ENCODE measurements at places on chromosomes 16 and 17.

GRCh38 chr17:63431939-63432804 lies 13.9 kb downstream of the CYB561 start:
- peaks cover 8% of the 10 kb centered on the region for H3K36me3 ChIP-seq
- no peak overlapping the region for H3K4me3 ChIP-seq
- H3K27me3 ChIP-seq, result no peaks in the 10 kb centered on the region
- peaks cover 34% of the 10 kb centered on the region for H3K4me1 ChIP-seq

DNA sequence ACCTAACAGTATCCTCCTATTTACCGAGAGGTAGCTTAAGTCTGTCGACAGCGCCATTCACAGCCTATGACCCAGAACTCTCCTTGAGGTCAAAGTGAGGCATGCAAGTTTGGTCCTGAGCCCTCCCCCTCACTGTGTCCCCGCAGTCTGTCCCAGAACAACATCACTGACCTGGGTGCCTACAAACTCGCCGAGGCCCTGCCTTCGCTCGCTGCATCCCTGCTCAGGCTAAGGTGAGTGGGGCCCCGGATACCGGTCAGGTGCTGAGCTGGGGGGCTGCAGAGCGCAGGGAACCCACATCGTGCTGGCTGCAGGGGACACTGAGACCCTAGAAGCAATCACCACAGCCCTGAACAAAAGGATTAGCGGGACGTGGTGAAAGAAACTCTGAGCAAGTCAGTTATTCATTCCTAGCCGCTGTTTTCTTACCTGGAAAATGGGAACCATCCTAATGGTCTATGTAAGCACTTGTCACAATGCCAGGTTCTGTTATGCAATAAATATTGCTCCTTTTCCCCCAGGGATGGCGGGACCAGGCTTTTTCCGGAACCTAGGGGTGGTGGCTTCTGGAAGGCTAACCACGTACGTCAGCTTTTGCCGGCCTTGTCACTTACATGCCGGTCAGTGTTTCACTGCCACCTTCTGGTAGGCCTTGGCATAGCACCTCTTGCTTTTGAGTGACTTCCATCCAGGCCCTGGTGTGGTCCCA lies 23.8 kb downstream of the DEXI start:
- no peak overlapping the region for H3K4me3 ChIP-seq
- 0 out of 2 replicates have a peak, but pooled peaks cover 1% of the 10 kb centered on the region for H3K36me3 ChIP-seq
- peak; percentile 92 for DNase-seq
- peaks cover 5% of the 10 kb centered on the region for H3K4me1 ChIP-seq
- H3K27me3 ChIP-seq, result peaks cover 4% of the 10 kb centered on the region
- H3K27ac ChIP-seq, result no peak overlapping the region

- H3K4me3 ChIP-seq, result no peak overlapping the region
- H3K4me1 ChIP-seq, result no peaks in the 10 kb centered on the region
- no peaks in the 10 kb centered on the region for H3K36me3 ChIP-seq
- H3K27ac ChIP-seq, result no peak overlapping the region
- DNase-seq, result no peak
- peaks cover 26% of the 10 kb centered on the region for H3K27me3 ChIP-seq
Observed at GRCh38 chr17:78641243-78641642, 64.0 kb upstream of the DNAH17 start.

DNA sequence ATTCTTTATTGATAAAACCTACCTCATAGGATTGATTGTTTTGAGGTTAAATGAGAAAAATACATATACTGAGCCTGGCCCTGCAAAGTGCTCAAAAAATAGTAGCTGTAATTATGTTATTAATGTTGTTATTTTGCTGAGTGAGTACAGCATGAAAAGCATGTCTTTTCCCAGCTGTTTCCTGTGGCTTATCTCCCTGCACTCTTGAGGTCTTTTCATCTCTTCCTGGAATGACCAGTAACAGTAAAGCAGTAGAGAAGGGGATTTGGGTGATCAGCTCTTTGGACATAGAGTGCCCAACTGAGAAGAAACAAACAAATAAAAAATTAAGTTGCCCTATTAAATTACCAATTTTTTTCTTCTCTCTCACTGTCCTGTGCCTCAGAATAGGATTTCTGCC lies 53.7 kb downstream of the NFAT5 start:
- H3K36me3 ChIP-seq, result peaks cover 11% of the 10 kb centered on the region
- H3K27ac ChIP-seq, result no peak overlapping the region
- H3K27me3 ChIP-seq, result no peaks in the 10 kb centered on the region
- no peak for DNase-seq

DNA sequence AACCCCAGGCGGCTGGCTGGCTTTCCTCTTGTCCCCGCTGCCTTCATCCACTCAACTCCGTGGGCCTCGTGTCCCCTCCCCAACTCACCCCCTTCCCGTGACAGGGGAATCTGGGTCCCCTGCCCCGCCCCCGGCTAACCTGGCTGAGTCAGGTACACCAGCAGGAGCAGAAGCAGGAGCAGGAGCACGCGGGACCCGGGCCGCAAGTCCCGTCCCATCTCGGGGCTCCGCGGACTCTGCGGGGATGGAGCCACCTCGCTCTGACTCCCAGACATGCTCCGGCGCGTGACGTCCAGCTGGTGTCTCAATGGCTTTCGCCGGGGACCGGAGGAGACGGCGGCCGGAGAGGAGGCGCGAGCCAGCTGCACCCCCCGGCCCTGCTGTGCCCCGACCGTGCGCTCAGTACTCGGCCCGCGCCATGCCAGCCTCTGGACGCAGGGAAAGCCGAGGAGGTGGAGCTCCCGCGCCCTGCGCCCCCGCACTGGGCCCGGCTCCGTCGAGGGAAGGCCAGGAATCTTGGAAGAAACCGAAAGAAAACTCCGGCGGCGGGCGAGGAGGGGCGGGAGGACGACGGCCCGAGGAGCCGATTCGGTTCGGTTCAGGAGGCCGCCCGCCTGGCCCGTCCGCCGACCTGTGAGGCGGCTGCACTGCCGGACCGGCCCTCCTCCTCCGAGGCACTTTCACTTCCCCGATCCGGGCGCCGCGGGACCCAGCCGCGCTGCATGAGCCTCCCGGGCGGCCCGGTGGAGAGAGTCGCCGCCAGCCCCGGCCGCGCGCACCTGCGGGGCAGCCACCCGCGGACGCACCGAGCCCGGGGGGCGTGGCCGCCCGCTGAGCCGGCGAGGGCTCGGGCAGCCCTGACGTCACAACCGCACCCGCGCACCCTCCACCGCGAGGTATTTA lies at the start of the genes CXCL16 and ZMYND15:
Gene CXCL16 (minus strand): TSS at position 807 of the 903 bp plus-strand sequence. CDS start 589 bp downstream, at position 218.
Gene ZMYND15 (plus strand): TSS at position 712 of the 903 bp plus-strand sequence. CDS start 716 bp downstream, outside the sequence.
- no peak within 1 kb of the TSS for H3K27ac ChIP-seq
- H3K4me3 ChIP-seq, result peak within 1 kb of the TSS; percentile 90
- H3K36me3 ChIP-seq, result no peaks in the 10 kb centered on the region
- H3K4me1 ChIP-seq, result peaks cover 6% of the 10 kb centered on the region

GRCh38 chr17:82126556-82127314 lies 28.7 kb upstream of the FASN start:
- no peak overlapping the region for H3K4me3 ChIP-seq
- peaks cover 8% of the 10 kb centered on the region for H3K36me3 ChIP-seq
- H3K4me1 ChIP-seq, result no peaks in the 10 kb centered on the region
- H3K27ac ChIP-seq, result no peak overlapping the region
- DNase-seq, result no peak
- no peaks in the 10 kb centered on the region for H3K27me3 ChIP-seq

DNA sequence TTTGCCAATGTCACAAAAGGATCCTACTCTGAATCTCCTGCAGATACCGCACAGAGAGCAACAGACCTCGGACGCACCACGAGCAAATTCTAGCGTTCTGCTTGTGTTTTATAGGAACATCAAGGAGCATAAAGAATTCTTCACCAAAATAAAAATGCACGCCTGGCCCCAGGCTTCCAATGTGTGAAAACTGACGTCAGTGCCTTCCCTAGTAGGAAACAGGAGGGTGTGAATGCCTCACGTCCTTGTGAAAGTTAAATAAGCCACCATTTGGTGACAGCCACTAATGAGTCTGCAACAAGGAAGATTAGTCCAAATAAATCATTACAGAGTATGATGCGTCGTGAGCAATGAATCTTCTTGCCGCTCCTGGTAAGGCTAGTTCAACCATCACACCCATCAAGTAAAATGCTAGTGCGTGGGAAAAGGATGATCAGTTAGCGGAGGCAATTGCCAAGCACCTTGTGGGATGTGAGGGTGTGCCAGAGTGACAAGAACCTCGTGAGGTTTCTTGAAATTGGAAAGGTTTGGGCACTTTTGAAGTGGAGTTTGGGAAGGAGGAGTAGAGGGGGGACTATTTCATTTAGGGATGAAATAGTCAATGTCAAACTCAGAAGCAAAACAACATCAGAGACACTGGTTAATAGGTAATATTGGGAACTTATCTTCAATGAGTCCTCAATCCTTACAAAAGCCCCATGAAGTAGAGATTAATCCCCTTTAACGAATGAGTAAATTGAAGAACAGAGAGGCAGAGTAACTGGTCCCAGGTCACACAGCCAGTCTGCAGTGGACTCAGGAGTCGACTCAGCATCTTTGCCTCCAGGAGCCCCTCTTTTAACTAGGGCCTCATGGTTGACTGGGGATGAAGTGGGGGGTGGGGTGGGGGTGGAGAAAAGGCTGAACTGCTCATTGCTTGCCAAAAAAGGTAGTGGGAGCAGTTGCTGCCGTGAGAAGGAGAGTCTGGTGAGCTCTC lies 238.8 kb downstream of the SLC39A11 start:
- H3K4me1 ChIP-seq, result peaks cover 3% of the 10 kb centered on the region
- H3K27ac ChIP-seq, result no peak overlapping the region
- no peak for DNase-seq
- H3K4me3 ChIP-seq, result no peak overlapping the region
- no peaks in the 10 kb centered on the region for H3K27me3 ChIP-seq

- H3K27ac ChIP-seq, result peak overlapping the region; percentile 75
- H3K27me3 ChIP-seq, result no peaks in the 10 kb centered on the region
- H3K4me1 ChIP-seq, result peaks cover 9% of the 10 kb centered on the region
- no peak overlapping the region for H3K4me3 ChIP-seq
- no peaks in the 10 kb centered on the region for H3K36me3 ChIP-seq
- DNase-seq, result peak; percentile 16
Observed at GRCh38 chr16:64865069-64865696, 256.7 kb downstream of the CDH11 start.

GRCh38 chr16:35687781-35688180 lies 2228.4 kb downstream of the TP53TG3F start:
- no peak overlapping the region for H3K27ac ChIP-seq
- H3K4me3 ChIP-seq, result no peak overlapping the region
- DNase-seq, result no peak
- no peaks in the 10 kb centered on the region for H3K4me1 ChIP-seq
- H3K36me3 ChIP-seq, result no peaks in the 10 kb centered on the region

- DNase-seq, result no peak
- no peaks in the 10 kb centered on the region for H3K27me3 ChIP-seq
- no peak overlapping the region for H3K27ac ChIP-seq
- no peaks in the 10 kb centered on the region for H3K36me3 ChIP-seq
Observed at GRCh38 chr16:77133706-77134105, 57.3 kb upstream of the MON1B start.

GRCh38 chr17:81539961-81540675 lies 11.9 kb downstream of the FSCN2 start:
- no peaks in the 10 kb centered on the region for H3K4me1 ChIP-seq
- no peak for DNase-seq
- H3K27me3 ChIP-seq, result peaks cover 10% of the 10 kb centered on the region
- H3K36me3 ChIP-seq, result peaks cover 34% of the 10 kb centered on the region
- no peak overlapping the region for H3K4me3 ChIP-seq
- H3K27ac ChIP-seq, result no peak overlapping the region

- no peaks in the 10 kb centered on the region for H3K27me3 ChIP-seq
- DNase-seq, result no peak
- H3K4me3 ChIP-seq, result no peak overlapping the region
- H3K4me1 ChIP-seq, result peaks cover 11% of the 10 kb centered on the region
Observed at GRCh38 chr17:41968676-41969075, 2.1 kb downstream of the CNP start.

GRCh38 chr16:9195287-9195686 lies 103.8 kb downstream of the HAPSTR1 start:
- H3K27me3 ChIP-seq, result no peaks in the 10 kb centered on the region
- H3K4me3 ChIP-seq, result no peak overlapping the region
- H3K36me3 ChIP-seq, result no peaks in the 10 kb centered on the region
- H3K27ac ChIP-seq, result no peak overlapping the region
- no peak for DNase-seq

DNA sequence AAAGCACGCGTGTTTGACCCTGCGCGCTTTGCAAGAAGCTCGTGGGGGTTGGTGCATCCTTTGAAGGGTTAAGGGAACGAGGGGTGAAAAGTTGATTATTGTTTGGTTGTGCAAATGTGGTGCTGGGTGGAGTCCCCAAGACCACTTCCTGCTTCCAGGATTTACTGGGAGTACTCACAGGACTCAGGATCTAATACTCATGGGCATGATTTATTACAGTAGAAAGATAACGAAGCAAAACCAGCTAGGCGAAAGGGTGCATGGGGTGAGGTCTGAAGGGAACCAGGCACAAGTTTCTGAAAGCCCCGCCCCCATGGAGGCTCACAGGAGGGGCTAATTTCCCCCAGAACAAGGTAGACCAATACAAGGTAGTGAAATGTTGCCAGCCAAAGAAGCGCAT lies 58.8 kb downstream of the RPTOR start:
- H3K27ac ChIP-seq, result no peak overlapping the region
- no peak for DNase-seq
- no peaks in the 10 kb centered on the region for H3K27me3 ChIP-seq
- no peaks in the 10 kb centered on the region for H3K36me3 ChIP-seq
- H3K4me1 ChIP-seq, result no peaks in the 10 kb centered on the region

GRCh38 chr17:50141745-50142110 lies 8.7 kb downstream of the PPP1R9B start:
- DNase-seq, result no peak
- peaks cover 82% of the 10 kb centered on the region for H3K36me3 ChIP-seq
- H3K4me1 ChIP-seq, result peaks cover 11% of the 10 kb centered on the region

DNA sequence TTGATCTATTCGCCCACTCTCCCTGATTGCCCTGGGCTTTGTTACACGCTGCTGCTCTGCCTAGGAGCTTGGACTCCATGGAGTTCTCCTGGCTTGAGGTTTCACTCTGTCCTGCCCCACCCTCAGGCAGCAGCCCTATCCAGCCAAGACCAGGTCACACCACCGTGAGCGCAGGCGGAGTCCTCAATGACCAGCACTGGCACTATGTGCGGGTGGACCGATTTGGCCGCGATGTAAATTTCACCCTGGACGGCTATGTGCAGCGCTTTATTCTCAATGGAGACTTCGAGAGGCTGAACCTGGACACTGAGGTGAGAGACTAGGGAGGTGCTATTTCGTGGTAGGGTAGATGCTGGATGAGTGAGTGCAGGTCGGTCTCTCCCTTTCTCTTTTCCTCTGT lies 3.5 kb downstream of the CNTNAP1 start:
- no peak for DNase-seq
- peaks cover 51% of the 10 kb centered on the region for H3K36me3 ChIP-seq
- peaks cover 9% of the 10 kb centered on the region for H3K4me1 ChIP-seq
- no peak overlapping the region for H3K4me3 ChIP-seq

Data from IMR-90 (cell line).